ENCODE measurements at places on chromosomes 4 and X.
A peak's percentile ranks its signal among the peaks of the same experiment; 100 is the strongest.

GRCh38 chrX:70461026-70461425, 16.4 kb downstream of the DLG3 start:
- DNase-seq = no peak

DNA sequence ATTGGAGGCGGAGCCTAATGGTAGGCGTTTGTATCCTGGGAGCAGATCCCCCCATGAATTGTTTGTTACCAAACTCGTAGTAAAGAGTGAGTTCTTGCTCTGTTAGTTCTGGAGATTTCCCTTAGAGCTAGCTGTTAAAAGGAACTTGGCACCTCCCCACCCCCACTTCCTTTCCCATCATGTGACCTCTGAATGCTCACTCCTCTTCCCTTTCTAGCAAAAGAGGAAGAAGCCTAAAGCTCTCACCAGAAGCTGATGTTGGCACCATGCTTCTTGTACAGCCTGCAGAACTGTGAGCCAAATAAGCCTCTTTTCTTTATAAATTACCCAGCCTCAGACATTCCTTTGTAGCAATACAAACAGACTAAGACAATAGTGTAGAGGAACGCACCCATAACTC, 13.8 kb upstream of the ATOH1 start:
- DNase-seq = no peak

GRCh38 chr4:82921795-82922194, 21.3 kb downstream of the THAP9 start:
- no peak for DNase-seq

DNA sequence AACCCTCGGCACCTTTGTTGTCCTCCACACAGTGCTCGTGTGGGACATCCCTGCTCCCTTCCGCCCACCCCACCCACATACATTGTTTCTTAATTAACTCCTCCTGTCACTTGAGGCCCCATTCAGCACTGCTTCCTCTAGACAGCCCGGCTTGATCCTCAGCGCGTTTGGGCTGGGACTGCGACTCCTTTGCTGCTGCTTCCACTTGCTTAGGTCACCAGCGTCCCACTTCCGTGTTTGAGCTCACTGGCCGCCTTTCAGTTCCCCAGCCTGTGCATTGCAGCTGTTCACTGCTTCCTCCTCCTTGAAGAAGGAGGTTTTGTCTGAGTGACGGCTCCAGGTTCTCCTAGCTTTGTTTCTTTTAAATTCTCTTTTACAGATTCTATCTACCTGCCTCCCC, 16.1 kb downstream of the RNF4 start:
- peak; percentile 94 for DNase-seq

DNA sequence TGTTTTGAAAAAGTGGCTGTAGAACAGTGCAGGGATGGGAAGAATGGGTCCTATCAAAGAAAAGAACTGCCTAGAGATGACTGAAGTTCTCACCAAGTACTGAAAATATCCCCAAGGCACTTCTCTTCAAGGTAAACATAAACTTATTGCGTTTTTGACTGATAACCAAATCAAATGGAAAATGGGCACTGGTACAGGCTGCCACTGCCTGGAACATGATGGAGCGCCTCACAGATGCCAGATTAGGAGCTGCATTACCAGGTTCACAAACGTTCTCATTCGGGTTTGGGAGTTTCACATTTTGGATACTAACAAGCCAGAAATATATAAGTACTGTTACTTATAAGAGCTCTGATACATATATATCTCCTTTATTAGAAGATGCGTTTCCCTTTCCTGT, 141.3 kb downstream of the CBR4 start:
- no peak for DNase-seq

DNA sequence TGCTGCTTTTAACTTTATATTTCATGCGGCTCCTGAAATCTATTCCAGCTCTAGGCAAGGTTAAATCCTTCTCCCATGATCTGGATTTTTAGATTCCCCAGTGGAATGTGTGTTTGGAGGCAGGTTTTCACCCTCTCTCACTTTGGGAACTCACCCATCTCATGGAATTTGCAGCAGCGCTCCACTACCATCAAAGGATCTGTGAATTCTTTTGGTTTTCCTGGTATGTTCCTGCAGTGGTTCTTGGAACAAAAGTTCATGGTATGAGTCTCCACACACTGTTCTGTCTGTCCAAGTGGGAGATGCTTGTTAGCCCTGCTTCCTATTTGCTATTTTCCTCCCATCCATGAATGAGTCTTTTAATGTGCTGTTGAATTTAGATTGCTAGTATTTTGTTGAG, 14.0 kb downstream of the APOOL start:
- DNase-seq = no peak

DNA sequence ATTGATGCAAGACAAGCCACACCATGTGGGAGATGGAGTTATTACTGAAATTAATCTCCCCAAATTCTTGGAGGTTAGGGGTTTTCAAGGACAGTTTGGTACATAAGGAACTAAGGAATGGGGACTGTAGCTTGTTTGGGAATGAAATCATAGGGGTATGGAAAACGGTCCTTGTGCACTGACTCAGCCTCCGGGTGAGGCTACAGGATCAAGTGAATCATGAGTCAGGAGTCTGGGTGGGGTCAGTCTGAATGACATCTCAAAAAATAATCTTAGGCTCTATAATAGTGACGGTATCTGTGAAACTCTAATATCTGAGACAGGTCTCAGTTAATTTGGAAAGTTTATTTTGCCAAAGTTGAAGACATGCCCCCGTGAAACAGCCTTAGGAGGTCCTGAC, 128.5 kb upstream of the CYSLTR1 start:
- no peak for DNase-seq

- DNase-seq = no peak
Observed at GRCh38 chrX:53695946-53696549, 9.5 kb upstream of the HUWE1 start.

DNA sequence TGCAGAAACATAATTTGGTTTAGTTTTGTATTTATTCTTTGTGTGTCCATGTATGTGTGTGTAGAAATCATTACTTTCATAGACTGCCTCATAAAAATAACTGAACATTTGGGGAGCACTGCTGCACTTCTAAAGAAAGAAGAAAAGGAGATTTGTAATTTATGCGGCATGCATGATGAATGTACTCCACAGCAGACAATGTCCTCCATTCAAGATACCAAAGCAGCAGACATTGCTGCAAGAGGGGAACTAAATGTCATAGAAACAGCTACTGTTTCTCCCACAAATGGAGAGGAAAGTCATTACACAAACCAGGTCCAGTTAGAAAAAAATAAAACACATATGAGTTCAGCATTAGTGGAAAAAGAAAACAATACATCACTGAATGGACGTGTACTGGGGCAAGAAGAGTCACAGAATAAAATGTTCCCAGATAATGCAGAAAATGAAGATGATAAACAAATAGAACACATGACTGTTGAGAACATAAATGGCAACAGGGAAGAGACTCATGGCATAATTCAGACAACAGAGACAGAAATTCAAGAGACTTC, 2.6 kb downstream of the DTHD1 start:
- no peak for DNase-seq

DNA sequence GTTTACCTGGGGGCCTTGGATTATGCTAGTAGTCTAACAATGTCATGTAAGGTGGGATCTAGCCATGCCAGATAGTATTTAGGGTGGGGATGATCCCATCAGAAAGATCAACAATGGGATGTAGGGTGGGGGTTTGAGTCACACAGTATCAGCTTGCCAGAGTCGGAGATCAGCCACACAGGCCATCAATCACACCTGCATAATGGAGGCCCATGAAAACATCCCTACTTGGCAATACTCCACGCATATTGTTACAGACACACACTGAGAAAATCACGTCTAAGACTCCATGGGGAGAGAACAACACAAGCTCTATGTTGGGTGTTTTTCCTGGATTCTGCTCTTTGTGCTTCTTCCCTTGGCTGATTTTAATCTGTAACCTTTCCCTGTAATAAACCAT, 49.5 kb upstream of the SLC25A4 start:
- DNase-seq = no peak

- no peak for DNase-seq
Observed at GRCh38 chr4:89939994-89940393, 45.3 kb downstream of the MMRN1 start.

GRCh38 chr4:77183777-77184420, 26.9 kb downstream of the CCNG2 start:
- no peak for DNase-seq

DNA sequence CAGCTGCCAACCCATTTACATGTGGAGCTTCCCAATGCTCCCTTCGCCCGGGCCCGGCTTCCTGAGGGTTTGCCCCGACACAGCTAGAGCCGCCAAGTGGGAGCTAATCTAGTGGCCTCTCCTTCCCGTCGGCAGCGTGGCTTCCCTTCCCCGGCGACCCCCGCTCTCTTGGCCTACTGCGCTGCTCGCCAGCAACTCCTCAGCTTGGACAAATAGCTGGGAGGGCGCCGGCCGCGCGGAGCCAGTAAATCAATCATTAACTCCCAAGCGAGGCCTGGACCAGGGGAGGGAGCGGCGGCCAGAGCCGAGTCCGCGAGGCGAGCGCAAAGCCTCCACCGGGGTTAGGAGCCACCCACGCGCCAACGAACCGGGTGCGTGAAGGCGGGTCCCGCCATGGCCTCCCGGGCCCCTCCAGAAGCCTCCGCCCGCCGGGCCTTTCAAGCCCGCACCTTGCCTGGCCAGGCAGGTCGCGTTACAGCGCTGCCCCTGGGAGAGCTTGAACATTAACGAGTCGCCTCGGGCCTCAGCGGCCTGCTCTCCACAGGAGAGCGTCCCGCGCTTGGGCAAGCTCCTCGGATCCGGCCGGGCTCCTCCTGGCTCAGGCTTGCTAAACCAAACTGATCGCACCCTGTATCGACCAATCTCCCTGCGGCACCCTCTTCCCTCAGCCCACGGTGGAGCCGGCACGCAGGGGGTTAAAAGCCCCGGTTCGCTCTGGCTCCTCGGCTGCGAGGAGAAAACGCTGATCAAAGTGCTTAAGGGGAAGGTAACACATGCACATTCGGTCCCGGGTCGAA, 10.6 kb upstream of the BCOR start:
- peak; percentile 78 for DNase-seq

GRCh38 chr4:72568959-72569718, at the start of gene ADAMTS3:
Gene ADAMTS3, minus strand, starts transcription at chr4:72569221. Its CDS starts 459 bp downstream, at chr4:72568762.
- DNase-seq = no peak

- no peak for DNase-seq
Observed at GRCh38 chrX:144006811-144007210, 122.9 kb downstream of the UBE2NL start.

DNA sequence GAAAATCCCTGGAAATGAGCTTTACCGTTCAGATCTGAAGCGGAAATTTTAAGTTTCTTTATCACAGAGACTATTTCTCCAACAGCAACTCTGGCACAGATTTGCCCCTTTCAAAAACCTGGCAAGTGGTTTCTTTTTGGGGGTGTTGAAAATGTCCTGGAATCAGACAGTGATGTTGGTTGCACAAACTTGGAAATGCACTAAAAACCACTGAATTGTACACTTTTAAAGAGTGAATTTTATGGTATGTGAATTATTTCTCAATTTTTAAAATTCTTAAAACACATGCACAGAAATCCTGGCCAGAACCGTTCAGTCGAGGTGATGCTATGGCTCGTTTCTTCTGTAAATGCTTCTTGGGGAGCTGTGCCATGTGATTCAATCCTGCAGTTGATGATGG, 121.2 kb upstream of the RBPJ start:
- no peak for DNase-seq

- DNase-seq = peak; percentile 16
Observed at GRCh38 chr4:99462875-99463464, 27.8 kb upstream of the ADH7 start.

- no peak for DNase-seq
Observed at GRCh38 chrX:134459683-134460004, 321 bp upstream of the HPRT1 start.

- no peak for DNase-seq
Observed at GRCh38 chr4:15455290-15455689, 14.4 kb upstream of the CC2D2A start.

- no peak for DNase-seq
Observed at GRCh38 chrX:114583646-114584374, at the start of gene HTR2C. Gene HTR2C, plus strand, starts transcription at chrX:114584086. Its CDS starts 142,851 bp downstream, at chrX:114726937.

DNA sequence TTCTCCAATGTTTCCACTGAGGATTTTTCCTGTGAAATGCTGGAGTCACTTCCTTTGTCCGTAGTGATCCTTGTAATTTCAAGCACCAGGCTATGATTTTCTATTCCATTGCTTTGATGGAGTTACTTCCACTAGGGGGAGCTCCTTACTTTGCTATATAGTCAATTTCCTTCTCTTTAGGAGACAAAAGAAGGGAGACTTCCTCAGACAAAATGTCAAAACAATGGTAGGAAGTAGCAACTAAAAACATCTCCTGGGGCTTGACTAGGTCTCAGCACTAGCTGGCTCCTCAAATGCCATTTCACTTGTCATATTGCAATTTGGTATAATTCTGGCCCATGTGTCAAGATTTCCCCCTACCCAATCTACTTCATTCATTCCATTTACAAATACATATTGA, 24.1 kb downstream of the ZCCHC12 start:
- no peak for DNase-seq

DNA sequence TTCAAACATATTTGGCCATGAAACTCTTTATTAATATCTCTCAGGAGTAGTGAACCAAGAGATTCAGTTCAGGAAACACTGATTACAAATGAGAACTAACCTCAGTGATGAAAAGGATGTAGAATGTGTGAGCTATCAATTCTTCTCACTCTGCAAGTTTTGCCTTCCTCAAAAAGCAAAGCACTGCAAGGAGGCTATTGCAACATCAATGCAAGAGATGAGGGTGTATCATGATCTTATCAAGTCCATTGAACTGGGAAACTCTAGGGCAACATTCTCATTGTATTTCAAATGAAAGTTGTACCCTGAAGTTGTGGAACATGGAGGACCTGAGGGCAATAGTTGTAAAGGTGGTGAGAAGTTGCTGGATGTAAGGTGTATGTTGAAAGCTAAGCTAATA, 56.4 kb upstream of the VEGFC start:
- no peak for DNase-seq

DNA sequence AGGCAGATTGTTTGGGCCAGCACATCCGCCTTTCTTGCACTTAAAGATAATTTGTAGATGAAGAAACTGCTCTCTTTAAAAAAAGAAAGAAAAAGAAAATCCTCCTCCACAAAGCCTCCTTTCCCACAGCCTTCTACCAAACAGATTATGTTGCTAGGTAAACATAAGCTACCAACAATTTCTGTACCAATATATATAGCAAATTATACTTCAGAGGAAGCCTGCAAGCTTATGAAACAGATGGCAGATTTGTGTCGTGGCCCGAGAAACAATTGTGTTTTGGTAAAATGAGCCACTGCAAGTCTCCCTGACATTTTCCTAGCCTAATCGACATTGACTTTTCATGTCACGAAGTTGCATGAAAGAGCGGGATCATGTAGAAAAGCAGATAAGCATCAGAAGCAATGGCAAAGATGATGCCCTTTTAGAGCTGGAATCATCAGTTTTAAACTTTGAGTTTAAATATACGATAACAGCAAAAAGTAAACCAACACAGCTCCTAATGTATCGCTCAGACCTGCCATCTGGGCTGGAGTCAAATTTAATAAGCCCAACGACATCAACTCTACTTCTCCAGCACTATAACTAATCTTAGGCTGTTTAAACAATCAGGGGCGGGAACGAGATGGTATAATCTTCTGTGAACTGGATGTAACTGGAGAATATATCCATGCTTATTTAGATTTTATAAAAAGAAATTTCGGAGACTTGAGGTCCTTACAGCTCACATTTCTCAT, 94.9 kb upstream of the PLAC1 start:
- no peak for DNase-seq

- no peak for DNase-seq
Observed at GRCh38 chr4:152068866-152069265, 308.1 kb upstream of the GATB start.
